ENCODE measurements at places on chromosomes 1 and 21. TPM values are rescaled to one million over a fixed set of nuclear protein-coding genes. Genes with fewer than 3 reads are reported as not detected.

Gene PPIAL4G
- 0.11 TPM for total RNA-seq

Gene OR4F16
- total RNA-seq, result not detected

Gene SNX27
- total RNA-seq, result 13.3 TPM

Gene DENND4B
- 87.0 TPM for total RNA-seq

Gene THEM4
- total RNA-seq, result 24.0 TPM

Gene ADAMTSL4
- 0.22 TPM for total RNA-seq

DNA sequence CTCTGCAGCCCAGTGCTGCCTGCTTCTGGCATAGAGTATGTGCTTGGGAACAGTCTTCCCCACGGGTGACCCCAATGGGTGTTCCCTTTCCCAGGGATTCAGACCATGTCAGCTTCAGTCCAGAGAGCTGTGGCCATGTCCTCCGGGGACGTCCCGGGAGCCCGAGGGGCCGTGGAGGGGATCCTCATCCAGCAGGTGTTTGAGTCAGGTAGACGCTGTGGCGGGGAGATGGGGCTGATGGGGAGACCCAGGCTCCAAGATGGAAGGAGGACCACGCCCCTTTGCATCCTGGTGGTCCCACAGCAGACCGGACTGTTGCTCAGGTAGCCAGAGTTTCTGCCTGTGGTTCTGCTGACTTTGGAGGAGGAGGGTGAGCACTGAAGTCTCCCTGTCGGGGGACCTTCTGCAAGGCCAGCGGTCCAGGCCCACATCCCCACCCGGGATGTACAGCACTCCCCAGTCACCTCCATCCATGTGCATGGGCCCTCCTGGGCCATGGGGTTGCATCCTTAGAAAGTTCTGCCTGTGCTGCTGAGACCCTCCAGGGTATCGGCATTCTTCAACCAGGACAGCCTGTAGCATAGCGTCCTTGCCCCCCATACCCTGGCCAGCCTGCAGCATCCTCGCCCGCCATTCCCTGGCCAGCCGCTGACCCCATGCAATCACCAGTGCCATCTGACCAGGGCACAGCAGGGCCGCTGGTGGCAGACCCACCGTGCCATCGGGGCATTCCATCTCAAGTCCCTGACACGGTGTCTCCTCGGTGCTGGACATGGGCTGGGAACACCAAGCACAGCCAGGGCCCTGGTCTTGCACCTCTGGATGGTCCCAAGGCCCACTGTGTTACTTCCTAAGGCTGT lies 2.8 kb downstream of the AIRE start:
- H3K4me1 ChIP-seq, result peaks cover 29% of the 10 kb centered on the region
- no peak overlapping the region for H3K4me3 ChIP-seq
- H3K27me3 ChIP-seq, result no peaks in the 10 kb centered on the region
- no peak overlapping the region for H3K27ac ChIP-seq
- no peaks in the 10 kb centered on the region for H3K36me3 ChIP-seq
- DNase-seq, result no peak

- no peaks in the 10 kb centered on the region for H3K27me3 ChIP-seq
- no peak overlapping the region for H3K27ac ChIP-seq
- peaks cover 5% of the 10 kb centered on the region for H3K4me1 ChIP-seq
- no peak overlapping the region for H3K4me3 ChIP-seq
- no peak for DNase-seq
These were observed 19.8 kb downstream of the NENF start for GRCh38 chr1:212452323-212453155.

- DNase-seq, result no peak
- no peak overlapping the region for H3K4me3 ChIP-seq
- H3K36me3 ChIP-seq, result no peaks in the 10 kb centered on the region
These were observed 748 bp upstream of the FAM78B start for GRCh38 chr1:166167572-166167925.

- no peaks in the 10 kb centered on the region for H3K27me3 ChIP-seq
- no peak overlapping the region for H3K27ac ChIP-seq
- no peaks in the 10 kb centered on the region for H3K36me3 ChIP-seq
- H3K4me1 ChIP-seq, result no peaks in the 10 kb centered on the region
- no peak for DNase-seq
These were observed 174.7 kb downstream of the NRIP1 start for GRCh38 chr21:14890141-14890540.

DNA sequence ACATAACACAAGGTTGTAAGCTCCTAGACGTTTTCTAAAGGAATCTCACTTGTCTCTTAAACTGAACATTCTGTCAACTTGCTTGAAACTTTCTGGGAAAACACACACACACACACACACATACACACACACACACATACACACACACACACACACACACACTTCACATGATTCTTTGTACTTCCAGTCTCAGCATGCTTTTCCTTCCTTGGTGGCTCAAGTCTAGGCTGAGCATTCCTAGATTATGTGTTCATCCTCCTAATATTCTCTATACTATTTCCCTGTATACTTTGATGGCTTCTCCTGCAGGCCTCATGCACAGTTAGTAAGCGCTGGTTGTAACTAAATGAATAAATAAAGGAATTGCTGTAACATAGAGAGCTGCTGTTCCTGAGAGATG lies 372.1 kb downstream of the PTPRC start:
- no peaks in the 10 kb centered on the region for H3K27me3 ChIP-seq
- H3K4me1 ChIP-seq, result peaks cover 8% of the 10 kb centered on the region
- no peaks in the 10 kb centered on the region for H3K36me3 ChIP-seq
- no peak overlapping the region for H3K27ac ChIP-seq
- no peak overlapping the region for H3K4me3 ChIP-seq

GRCh38 chr1:75796376-75797272 lies at the start of gene MSH4:
Gene MSH4 (plus strand): TSS chr1:75796882. CDS start chr1:75796986, 104 bp downstream.
- no peak for DNase-seq
- H3K27me3 ChIP-seq, result no peaks in the 10 kb centered on the region
- H3K36me3 ChIP-seq, result peaks cover 52% of the 10 kb centered on the region
- no peak within 1 kb of the TSS for H3K27ac ChIP-seq
- H3K4me1 ChIP-seq, result no peaks in the 10 kb centered on the region
- no peak within 1 kb of the TSS for H3K4me3 ChIP-seq

DNA sequence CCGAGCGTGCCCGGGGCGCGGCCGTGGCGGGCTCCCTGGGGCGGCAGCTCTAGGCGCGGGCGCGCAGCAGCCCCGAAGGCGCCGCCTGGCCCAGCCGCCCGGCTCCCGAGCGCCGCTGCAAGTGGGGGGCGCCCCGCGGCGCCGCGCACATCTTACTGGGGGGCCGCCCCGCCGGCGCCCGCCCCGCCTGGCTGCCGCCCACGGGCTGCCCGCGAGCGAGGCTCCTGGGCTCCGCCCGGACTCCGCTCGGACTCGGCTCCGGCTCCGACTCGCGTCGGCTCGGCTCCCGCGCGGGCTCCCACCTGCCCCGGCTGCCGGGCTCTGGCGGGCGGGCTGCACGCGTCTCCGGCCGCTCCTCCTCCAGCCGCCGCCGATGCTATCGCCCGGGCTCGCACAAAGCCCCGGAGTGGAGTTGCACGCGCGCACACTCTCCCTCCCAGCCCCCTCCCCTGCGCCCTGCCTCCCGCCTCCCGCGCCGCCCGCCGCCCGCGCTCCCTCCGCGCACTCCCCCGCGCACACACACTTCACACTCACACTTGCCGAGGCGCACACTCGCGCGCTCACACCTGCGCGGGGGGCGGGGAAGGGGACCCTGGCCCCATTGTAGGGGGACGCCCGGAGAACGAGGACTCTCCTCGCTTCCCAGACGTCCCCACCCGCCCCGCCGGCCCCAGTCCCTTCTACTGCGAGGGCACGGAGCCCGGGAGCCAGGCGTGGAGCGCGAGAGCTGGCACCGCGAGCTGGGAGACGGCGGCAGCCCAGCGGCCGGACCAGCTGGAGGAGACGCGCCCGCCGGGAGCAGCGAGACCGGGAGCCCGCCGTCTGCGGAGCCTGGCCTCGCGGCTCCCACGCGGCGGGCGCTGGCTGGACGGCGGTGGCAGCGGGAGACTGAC lies at the start of gene GRIK3:
GRIK3 (minus strand) TSS at position 395 of the 893 bp plus-strand sequence. CDS start 407 bp downstream, outside the sequence.
- H3K27ac ChIP-seq, result no peak within 1 kb of the TSS
- DNase-seq, result no peak
- H3K36me3 ChIP-seq, result no peaks in the 10 kb centered on the region
- no peaks in the 10 kb centered on the region for H3K4me1 ChIP-seq
- H3K27me3 ChIP-seq, result peaks cover 43% of the 10 kb centered on the region

GRCh38 chr1:244214009-244214967 lies 163.2 kb downstream of the ZBTB18 start:
- no peaks in the 10 kb centered on the region for H3K36me3 ChIP-seq
- no peaks in the 10 kb centered on the region for H3K27me3 ChIP-seq
- H3K4me3 ChIP-seq, result no peak overlapping the region
- no peak for DNase-seq

GRCh38 chr21:19522381-19522780 lies 1118.8 kb upstream of the TMPRSS15 start:
- H3K4me3 ChIP-seq, result no peak overlapping the region
- no peaks in the 10 kb centered on the region for H3K36me3 ChIP-seq
- no peak for DNase-seq
- H3K27ac ChIP-seq, result no peak overlapping the region
- H3K27me3 ChIP-seq, result no peaks in the 10 kb centered on the region

GRCh38 chr1:80083892-80084291 lies 1077.4 kb upstream of the ADGRL4 start:
- H3K4me3 ChIP-seq, result no peak overlapping the region
- no peaks in the 10 kb centered on the region for H3K27me3 ChIP-seq
- no peak for DNase-seq
- H3K36me3 ChIP-seq, result no peaks in the 10 kb centered on the region

GRCh38 chr1:225453797-225454648 lies 26.2 kb upstream of the LBR start:
- no peak overlapping the region for H3K4me3 ChIP-seq
- DNase-seq, result no peak
- H3K27ac ChIP-seq, result no peak overlapping the region
- H3K27me3 ChIP-seq, result no peaks in the 10 kb centered on the region
- peaks cover 19% of the 10 kb centered on the region for H3K4me1 ChIP-seq
- no peaks in the 10 kb centered on the region for H3K36me3 ChIP-seq

GRCh38 chr1:54118704-54119103 lies 34.1 kb downstream of the CDCP2 start:
- peaks cover 9% of the 10 kb centered on the region for H3K4me1 ChIP-seq
- no peak overlapping the region for H3K4me3 ChIP-seq
- H3K27ac ChIP-seq, result no peak overlapping the region
- no peak for DNase-seq
- no peaks in the 10 kb centered on the region for H3K36me3 ChIP-seq

DNA sequence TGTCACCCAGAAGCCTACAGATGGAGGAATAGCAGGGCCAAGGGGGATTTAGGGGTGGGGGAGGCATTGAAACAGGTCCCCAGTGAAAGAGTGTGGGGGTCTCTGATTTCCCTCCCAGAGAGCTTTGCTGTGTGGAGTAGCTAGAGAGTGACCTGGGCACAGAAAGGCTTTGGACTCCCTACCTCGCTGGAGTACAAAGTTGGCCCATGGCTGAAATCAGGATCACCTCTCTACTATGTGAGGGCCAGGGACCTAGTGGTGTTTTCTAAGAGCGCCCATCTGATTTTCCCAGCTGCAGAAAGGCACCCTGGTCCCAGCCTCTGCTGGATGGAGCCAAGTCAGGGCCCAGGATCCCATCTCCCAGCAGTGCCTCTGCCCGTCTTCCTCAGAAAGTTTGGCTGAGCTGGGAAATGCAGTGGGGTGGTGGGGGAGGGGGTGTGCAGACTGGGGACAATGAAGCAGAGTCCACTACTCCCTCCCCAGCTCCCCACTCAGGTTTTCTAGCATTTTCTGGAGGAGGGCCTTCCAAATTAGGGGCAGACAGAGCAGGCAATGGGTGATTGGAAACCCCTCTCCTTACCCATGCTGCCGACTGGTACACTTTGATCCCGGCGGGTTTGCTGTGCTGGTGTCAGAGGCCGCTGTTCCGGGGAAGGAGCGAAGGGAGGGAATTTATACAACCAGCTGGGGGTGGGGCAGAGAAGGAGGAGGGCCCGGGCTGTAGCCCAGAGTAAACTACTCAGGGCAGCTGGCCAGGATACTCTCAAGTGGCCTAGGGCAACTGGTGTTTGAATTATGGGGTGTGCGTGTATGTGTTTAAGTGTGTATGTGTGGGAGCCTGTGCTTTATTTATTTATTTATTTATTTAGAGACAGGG lies at the start of gene SELENBP1:
SELENBP1 (minus strand) TSS at position 648 of the 877 bp plus-strand sequence; CDS start at position 584, 64 bp downstream.
- no peaks in the 10 kb centered on the region for H3K27me3 ChIP-seq
- H3K36me3 ChIP-seq, result no peaks in the 10 kb centered on the region
- no peak within 1 kb of the TSS for H3K4me3 ChIP-seq
- no peak for DNase-seq
- H3K27ac ChIP-seq, result no peak within 1 kb of the TSS
- no peaks in the 10 kb centered on the region for H3K4me1 ChIP-seq

DNA sequence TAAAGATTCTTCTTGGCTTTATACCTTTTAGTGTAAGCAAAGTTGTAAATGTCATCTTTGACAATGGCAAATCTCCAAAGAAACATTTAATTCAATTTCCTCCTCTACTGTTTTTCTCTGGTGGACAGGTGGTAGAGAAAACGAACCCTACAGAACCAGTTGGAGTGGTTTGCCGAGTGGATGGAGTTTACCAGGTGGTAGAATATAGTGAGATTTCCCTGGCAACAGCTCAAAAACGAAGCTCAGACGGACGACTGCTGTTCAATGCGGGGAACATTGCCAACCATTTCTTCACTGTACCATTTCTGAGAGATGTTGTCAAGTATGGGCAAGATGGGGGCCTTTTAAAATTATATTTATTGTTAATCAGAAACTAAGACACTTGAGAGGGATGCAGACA lies 25.8 kb downstream of the UAP1 start:
- H3K4me3 ChIP-seq, result no peak overlapping the region
- H3K27ac ChIP-seq, result no peak overlapping the region
- H3K27me3 ChIP-seq, result no peaks in the 10 kb centered on the region
- H3K36me3 ChIP-seq, result peaks cover 14% of the 10 kb centered on the region
- no peaks in the 10 kb centered on the region for H3K4me1 ChIP-seq
- DNase-seq, result no peak

DNA sequence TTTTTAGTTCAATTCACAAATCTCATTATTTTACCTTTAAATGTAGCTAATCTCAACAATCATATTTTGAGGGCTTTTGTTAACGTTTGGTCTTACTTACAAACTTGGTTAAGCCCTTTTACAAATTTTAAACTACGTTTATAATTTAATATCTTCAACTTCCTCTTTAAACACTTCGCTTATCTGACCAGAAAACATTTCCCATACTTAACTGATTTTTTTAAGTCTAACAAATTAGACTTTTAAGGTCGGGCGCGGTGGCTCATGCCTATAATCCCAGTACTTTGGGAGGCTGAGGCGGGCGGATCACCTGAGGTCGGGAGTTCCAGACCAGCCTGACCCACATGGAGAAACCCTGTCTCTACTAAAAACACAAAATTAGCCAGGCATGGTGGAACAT lies 300.9 kb downstream of the LMX1A start:
- no peaks in the 10 kb centered on the region for H3K36me3 ChIP-seq
- no peaks in the 10 kb centered on the region for H3K4me1 ChIP-seq
- DNase-seq, result no peak
- H3K4me3 ChIP-seq, result no peak overlapping the region
- H3K27me3 ChIP-seq, result no peaks in the 10 kb centered on the region

DNA sequence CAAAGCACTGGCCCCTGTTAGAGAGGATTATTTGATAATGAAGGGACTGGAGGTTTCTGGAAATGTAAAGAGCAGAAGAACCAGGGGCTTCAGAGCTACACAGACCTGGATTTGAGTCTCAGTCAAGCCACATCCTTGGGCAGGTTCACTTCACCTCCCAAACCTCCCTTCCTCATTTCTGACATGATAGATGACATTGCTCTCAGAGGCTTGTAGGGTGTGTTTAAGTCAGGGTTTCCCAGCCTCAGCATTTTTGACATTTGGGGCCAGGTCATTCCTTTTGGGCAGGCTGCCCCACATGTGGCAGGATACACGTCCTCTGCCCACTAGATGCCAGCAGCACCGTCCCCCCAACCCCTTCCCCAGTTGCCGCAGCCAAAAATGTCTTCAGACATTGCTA lies 474.6 kb downstream of the MATN1 start:
- no peak overlapping the region for H3K4me3 ChIP-seq
- H3K4me1 ChIP-seq, result no peaks in the 10 kb centered on the region
- peaks cover 3% of the 10 kb centered on the region for H3K27me3 ChIP-seq
- no peak for DNase-seq
- no peak overlapping the region for H3K27ac ChIP-seq

Measured in CD4-positive, alpha-beta T cell (primary cell).